ENCODE measurements at places on chromosomes 16 and 17.
A peak's percentile ranks its signal among the peaks of the same experiment; 100 is the strongest.

- DNase-seq, result no peak
Observed at GRCh38 chr16:7392206-7392605, 59.6 kb downstream of the RBFOX1 start.

DNA sequence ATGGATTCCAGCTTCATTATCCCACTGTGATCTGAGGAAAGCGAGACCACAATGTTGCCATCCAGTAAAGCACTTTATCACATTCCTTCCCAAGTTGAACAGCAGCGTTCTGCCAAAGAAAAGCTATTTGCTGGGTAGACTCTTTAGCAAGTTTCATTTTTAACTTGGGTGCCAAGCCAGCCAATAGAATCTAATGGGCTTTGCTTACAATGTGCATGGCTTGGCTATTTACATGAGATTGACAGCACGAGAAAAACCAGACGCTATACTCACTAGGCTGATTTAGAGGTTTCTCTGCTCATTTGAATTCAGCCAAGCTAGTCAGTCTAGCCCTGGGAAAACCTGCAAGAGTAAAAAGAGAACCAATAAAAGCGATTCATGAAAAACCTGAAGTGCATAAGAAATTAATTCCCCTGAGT is 108.9 kb downstream of the CDH13 start:
- no peak for DNase-seq

GRCh38 chr17:59761385-59762048 is 54.1 kb downstream of the VMP1 start:
- no peak for DNase-seq

GRCh38 chr17:2500446-2500845 is 11.2 kb downstream of the METTL16 start:
- DNase-seq, result no peak

DNA sequence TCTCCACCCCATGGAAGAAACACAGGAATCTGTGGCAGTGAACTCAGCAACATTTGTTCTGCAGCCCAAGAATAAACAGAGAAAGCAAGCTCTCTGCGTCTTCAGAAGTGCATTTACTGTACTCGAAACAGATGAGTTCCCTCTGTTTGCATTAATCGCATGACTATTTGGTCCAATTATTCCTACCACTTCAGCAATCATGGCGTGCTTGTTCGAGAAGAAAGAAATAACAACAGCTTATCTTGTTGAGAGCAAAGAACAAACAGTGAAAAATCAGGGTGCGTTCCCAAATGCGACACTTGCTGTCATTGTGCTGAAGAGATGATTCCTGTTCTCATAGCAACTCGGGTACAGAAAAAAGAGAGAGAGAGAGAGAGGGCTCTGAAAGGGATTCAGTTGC is 445.3 kb upstream of the MAF start:
- peak; percentile 89 for DNase-seq

DNA sequence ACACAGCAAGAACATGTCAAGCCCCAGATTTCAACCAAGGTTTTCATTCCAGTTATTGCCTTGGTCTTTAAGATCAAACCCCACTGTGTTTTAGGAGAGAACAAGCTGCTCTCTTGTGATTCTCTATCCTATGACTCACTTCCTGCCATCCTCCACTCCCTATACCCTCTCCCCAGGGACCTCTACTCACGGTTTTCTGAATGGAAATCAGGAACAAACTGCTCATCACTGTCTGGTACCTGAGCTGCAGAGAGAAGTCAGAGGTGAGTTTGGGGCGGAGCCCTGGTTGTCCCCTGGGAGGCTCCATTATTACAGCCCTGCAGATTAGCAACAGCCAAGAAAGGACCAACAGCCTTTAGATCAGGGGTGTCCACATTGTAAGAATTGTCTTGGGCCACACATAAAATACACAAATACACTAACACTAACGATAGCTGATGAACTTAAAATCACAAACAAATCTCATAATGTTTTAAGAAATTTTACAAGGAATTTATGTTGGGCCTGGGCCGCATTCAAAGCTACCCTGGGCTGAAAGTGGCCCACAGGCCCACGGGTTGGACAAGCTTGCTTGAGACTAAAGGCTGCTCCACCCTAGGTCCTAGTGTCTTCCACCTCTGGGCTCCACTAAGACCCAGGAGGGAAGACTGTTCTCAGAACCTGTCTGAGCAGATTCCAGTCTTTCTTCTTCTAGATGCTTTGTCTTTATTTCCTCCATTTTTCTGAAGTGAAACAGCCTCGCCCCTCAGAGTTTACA is 9.7 kb downstream of the ETV4 start:
- DNase-seq, result no peak

- no peak for DNase-seq
Observed at GRCh38 chr17:77527836-77528505, 387.2 kb downstream of the SEC14L1 start.

- DNase-seq, result no peak
Observed at GRCh38 chr17:55228683-55229192, 36.0 kb upstream of the HLF start.

DNA sequence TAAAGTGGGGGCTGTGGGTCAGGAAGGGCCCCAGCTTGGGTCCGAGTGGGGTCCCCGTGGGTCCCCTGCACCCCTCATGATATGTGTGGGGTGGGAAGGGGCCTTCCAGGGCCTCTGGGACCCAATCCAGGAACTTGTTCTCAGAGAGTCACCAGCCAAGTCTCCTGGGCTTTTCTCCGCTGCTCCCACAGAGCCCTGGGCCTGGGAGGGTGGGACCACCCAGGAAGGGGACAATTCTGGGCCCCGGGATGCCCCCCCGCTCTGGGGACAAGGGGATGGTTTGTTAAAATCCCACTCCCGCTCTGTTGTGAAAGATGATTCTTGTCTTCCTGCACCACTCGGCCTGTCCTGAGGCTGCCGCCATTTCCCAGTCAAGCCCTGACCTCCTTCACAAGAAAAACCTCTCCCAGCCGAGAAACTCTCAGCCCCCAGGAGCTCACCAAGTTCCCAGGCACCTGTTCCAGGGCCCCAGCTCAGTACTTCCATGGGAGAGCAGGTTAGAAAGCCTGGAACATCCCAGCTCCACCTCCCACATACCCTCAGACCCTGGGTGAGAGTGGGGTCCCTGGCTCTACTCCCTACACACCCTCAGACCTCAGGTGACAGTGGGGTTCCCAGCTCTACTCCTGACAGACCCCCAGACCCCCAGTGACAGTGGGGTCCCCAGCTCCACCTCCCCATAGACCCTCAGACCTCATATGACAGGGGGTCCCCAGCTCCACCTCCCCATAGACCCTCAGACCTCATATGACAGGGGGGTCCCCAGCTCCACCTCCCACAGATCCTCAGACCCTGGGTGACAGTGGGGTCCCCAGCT is 75.1 kb downstream of the METRNL start:
- no peak for DNase-seq

- DNase-seq, result no peak
Observed at GRCh38 chr16:66485376-66485775, 58.3 kb downstream of the BEAN1 start.

GRCh38 chr17:32426894-32427293 is 17.4 kb upstream of the PSMD11 start:
- DNase-seq, result no peak

DNA sequence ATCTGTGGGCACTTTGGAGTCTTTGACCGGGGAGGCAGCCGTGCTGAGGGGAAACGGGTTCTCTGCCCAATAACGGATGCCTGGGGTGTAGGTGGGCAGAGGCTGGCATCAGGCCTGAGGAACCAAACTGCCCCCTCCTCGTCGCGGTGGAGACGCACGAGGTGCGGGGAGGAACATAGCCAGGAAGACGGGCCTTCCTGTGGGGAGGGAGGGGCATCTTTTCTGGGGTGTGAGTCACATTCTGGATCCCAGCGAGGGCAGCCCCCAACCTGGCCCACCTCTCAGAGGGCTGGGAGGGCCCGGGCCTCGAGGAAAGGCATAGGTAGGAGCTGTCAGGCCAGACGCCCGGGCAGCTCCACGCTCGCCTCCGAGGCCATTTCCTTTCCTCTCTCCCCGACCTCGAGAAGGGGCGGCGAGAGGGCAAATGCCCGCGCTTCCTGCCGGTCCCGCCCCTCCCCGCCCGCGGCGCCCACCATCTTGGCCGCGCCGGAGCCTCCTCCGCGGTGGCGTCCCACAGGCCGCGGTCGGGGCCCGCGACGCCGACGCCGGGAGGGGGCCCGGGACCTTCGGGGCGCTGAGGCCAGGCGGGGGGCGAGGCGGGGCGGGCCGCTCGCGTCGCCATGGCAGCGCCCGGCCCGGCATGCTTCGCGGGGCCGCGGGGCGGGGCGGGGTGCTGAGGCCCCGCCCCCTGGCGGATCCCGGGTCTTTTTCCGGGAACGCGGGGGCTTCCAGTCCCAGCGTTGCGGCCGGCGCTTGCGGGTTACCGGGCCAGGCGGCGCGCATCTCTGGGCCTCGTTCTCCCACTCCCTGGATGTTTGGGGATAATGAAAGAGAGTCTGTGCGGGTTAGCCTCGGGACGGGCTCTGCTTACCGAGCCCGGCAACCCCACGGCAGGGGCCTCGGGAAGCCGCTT is 13.2 kb downstream of the RAI1 start:
- DNase-seq, result peak; percentile 81

DNA sequence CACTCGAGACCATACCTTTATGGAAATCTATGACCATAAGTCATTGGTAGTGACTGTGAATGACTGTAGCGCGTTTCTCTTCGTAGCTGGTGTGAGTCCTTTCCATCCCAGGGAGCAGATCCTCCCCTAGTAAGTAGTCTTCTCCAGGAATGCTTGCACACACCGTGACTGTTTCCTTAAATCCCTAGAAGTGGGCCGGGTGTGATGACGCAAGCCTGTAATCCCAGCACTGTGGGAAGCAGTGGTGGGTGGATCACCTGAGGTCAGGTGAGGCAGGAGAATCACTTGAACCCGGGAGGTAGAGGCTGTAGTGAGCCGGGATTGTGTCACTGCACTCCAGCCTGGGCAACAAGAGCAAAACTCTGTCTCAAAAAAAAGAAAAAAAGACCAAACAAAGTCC is 70.6 kb downstream of the CRISPLD2 start:
- DNase-seq, result no peak

GRCh38 chr16:71885261-71885650 is 1.3 kb upstream of the ZNF821 start:
- DNase-seq, result no peak

- DNase-seq, result no peak
Observed at GRCh38 chr17:72697602-72698146, 394.8 kb downstream of the SLC39A11 start.

GRCh38 chr17:62876673-62877405 is 68.7 kb upstream of the MARCHF10 start:
- peak; percentile 19 for DNase-seq

DNA sequence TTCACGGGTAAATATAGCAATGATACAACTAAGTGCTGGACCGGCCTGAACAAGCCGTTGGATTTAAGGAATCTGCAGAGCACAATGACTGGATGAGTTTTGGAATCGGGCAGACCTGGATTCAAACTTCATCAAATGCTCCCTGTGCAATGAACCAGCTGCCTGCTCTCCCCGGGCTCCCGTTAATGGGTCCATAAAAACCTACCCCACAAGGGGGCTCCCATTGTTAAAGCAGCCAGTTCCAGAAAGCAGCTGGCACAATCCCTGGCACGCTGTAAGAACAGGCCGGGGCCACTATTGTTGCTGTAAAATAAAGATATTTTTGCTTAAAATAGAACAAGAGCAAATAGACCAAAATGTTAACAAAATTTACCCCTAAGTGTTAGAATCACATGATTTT is 131.9 kb downstream of the C16orf95 start:
- no peak for DNase-seq

- DNase-seq, result no peak
Observed at GRCh38 chr16:85149776-85150175, 37.5 kb upstream of the CIBAR2 start.

DNA sequence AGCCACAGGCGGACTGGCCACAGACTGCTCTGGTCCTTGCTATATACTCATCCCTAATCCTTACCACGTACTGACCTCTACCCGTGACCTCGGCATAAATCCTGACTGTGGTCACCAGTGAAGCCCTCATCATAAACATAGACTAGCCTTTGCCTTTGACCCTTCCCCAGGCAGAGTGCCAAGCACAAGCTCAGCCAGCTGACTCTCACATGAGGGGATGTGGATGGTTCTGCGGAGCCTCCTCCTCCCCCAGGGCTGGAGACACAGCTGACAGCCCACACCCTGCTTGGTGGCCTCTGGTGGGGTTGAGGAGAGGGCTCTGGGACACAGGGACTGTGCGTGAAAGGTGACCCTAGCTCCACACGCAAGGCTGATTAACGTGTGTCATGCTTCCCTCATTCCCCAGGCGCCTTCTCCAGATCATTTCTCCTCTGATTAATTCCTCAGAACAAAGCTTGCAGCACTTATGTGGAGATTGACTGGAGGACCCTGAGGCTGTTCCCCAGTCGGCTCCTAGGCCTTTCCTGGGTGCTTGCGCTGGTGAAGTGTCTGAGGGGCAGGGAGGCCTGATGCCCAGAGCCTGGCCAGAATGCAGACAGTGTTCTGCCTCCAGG is 241.5 kb upstream of the NLRP1 start:
- DNase-seq, result no peak

DNA sequence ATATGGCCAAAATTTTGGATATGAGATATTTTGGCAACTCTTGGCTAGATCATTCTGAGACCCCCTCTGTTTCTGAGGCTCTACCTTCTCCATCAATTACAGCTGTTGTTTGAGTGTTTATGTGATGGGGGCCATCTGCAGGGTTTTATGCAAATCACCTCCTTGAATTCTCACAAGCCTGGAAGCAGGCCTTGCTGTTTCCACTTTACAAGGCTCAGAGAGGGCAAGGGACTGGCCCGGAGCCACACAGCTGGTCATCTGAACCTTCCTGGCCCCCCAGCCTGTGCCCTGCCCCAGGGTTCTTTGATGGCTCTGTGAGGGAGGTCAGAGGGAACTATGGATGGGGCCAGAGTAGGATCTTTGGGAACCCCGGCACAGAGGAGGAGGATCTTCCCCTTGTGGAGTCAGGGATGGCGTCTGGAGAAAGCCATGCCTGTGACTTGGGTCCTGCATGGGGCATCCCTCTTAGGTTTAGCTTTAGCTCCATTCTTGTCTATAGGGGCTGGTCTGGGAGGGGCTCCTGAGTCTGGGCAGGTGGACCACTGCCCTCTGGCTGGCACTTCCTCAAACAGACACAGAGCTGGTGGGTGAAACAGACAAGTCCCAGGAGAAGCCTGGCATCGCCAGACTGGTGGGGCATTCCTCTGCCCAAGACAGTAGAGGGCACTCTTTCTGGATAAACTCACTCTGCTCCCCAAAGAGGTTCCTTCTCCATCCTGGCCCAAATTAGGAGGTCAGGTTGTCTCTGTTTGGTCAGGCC is 26.2 kb downstream of the IL21R start:
- DNase-seq, result no peak

GRCh38 chr16:29926711-29927052 is 656 bp upstream of the KCTD13 start:
- peak; percentile 3 for DNase-seq

Data from NCI-H1417 (cell line).